ENCODE measurements at places on chromosomes 2 and 18.
A peak's percentile ranks its signal among the peaks of the same experiment; 100 is the strongest.

- DNase-seq, result no peak
Observed at GRCh38 chr2:11558214-11558886, 24.5 kb downstream of the GREB1 start.

- DNase-seq, result no peak
Observed at GRCh38 chr2:7146151-7146550, 228.9 kb downstream of the RNF144A start.

- peak; percentile 27 for DNase-seq
Observed at GRCh38 chr2:148969659-148970061, 68.8 kb upstream of the LYPD6B start.

- DNase-seq, result no peak
Observed at GRCh38 chr2:151032741-151033191, 228.9 kb downstream of the RBM43 start.

- no peak for DNase-seq
Observed at GRCh38 chr2:45011121-45011520, 1.9 kb upstream of the SIX2 start.

- DNase-seq, result peak; percentile 49
Observed at GRCh38 chr2:14944562-14945346, 312.2 kb downstream of the LRATD1 start.

GRCh38 chr18:2089396-2089795, 481.9 kb downstream of the METTL4 start:
- no peak for DNase-seq

DNA sequence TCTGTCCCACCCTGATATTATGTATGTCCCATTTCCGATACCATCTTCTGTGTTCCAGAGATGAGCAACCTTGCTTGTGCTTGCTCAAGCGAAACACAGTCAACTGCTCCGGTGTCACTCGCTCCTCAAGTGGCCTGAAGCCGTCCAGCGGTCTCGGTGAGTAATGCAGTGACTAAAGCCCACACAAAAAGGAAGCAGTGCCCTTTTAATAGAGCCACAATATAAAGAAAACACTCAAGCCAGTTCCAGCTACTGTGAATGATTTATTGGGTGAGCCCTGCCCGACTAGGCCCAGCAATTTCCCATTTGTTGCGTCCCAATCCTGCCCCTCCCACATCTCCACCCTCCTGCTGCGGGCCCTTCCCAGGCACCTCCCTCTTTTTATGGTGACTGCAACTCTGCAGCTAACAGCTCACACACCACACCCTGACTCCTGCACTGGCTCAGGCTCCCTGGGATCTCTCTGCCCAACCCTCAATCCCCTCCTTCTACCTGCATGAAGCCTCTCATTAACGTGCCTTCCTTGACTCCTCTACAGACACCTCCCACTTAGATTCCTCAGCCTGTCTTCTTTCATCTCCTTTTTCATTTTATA, 44.2 kb upstream of the DSC1 start:
- DNase-seq, result no peak

GRCh38 chr2:84276590-84277255, 182.4 kb downstream of the SUCLG1 start:
- no peak for DNase-seq

DNA sequence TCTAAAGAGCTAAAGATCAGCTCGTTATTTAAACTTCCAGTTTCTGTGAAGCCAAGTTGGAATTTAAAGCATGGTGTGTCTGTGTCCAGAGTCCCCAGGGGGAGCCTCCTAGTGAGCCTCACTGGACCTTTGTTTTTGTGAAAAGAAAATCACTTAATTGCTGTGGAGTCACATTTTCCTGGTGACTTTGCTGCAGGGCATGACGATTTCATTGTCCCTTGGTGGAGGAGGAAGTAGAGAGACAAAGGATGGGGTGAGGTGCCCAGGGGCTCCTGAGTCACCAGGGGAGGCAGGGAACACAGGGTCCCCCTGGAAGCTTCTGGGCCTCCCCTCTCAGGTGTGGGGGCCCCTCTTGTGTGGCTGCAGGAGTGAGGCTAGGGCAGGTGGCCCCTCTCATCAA, 19.7 kb downstream of the ATP6V1C2 start:
- DNase-seq, result no peak

DNA sequence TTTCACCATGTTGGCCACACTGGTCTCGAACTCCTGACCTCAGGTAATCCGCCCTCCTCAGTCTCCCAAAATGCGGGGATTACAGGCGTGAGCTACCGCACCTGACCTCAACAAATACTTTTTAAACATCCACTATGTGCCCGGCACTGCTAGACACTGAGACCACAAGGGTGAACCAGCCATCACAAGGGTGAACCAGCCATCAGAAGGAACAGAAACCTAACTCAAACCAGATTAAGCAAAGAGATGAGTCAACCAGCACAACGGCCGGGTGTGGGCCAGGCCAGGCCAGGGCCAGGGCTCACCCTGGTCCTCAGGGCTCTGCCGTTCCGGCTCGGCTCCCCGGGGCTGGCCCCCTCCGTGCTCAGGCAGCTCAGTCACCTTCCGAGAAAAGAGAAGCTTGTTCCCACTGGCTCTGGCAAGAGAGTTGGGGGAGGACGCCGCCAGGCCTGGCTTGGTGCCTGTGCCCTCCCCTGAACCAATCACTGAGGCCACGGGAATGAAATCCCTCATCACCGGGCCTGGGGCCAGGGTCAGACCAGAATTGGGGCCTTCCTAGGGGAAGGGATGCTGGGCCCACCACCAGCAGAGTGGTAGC, 4.4 kb downstream of the TEX44 start:
- no peak for DNase-seq

GRCh38 chr18:79245517-79246001, 150.2 kb upstream of the NFATC1 start:
- no peak for DNase-seq

GRCh38 chr2:189613077-189613636, 32.6 kb upstream of the SLC40A1 start:
- DNase-seq, result no peak

DNA sequence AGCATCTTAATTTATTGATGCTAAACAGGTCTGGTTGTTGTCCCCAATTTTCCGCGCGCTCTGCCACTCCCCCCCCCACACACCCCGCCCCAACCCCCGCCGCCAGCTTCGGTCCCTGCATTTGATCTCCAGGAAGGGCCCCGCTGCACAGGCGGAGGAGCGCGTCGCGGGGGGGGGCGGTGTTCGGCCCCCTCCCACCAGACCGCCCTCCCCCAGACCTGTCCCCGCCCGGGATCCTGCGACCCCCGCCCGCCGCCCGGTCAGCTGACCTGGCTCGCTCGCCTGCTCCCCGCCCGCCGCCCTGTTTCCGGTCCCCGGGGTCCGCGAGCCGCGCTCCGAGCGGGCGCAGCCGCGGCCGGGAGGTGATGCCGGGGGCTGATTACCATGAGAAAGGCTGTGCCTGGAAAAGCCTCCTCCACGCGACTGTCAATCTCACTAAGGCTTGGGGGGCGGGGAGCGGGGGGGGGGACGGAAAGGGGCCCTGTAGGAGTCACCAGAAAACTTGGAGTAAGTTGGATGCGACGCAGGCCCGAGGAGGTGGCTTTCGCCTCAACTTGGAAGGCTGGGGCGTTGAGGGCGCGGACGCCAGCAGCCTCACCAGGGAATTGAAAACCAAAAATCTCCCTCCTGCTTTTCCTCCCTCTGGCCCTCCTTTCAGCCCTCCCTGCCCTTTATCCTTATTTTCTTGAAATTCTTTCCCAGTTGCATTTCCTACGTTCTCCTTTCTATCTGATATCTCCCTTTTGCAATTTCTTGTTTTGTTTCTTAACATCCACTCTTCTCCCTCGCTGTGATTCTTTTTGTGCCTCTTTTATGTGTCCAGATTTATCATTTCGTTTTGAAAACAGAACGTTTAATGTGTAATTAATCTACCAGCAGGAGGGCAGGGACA, 4.4 kb upstream of the ZEB2 start:
- peak; percentile 76 for DNase-seq

DNA sequence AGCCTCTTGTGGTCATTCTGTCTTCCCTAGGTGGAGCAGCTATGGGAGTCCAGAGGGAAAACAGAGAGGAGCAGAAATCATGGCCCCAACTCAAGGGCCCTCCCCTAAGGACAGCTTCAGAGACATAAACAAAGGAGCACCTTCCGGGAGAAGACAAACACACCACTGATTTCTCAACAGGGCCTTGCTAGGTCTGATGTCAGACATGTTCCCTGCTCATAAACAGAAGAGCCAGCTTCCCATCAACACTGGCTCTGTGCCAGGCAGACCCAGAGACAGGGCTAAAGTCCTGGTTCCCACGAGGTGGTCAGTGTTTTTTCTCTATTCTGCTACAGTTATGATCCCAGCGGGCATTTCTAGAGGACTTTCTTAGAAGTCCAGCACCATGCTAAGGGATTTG, 19.3 kb downstream of the CXCR2 start:
- DNase-seq, result no peak

DNA sequence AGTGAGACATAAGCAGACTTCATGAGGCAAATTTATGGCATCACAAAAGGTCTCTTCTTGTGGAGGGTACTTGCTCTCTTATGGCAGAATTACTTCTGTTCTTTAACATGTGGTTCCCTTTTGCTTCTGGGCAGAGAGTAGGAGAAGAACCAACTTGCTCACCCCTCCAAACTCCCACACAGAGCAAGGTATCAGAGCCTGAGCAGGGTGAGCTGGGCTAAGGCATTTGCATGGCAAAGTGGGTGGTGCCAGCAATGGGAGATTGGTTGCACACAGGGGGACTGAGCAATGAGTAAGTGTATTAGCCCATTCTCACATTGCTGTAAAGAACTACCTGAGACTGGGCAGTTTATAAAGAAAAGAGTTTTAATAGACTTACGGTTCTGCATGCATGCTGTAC, 64.2 kb upstream of the ITGB6 start:
- no peak for DNase-seq

GRCh38 chr18:48990481-48991318, 39.9 kb upstream of the SMAD7 start:
- DNase-seq, result no peak

DNA sequence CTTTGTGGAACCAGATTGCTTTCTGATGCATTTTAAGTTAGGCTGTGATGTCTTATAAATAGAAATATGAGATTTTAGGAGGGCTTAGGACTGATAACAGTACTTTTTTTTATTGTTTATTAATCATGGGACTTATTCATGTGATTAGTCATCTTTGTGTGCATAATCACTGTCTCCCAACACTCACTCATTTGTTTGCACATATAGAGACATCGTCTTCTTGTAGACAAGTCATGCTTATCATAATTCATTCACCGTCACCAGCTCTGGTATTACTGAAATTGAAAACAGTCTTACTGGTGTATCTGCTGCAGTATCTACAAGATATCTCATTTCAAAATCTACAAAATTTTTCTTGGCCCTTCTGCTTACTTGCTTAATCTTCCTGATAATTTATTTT, 45.8 kb downstream of the WDR7 start:
- DNase-seq, result no peak

- no peak for DNase-seq
Observed at GRCh38 chr2:130286983-130287655, 55.6 kb upstream of the IMP4 start.

- no peak for DNase-seq
Observed at GRCh38 chr18:11866329-11866728, 15.1 kb downstream of the CHMP1B start.

- DNase-seq, result no peak
Observed at GRCh38 chr2:184004289-184004947, 593.9 kb upstream of the ZNF804A start.

- DNase-seq, result no peak
Observed at GRCh38 chr2:190173392-190173791, 110.9 kb upstream of the MSTN start.

GRCh38 chr2:98685930-98686887, 44.7 kb downstream of the MGAT4A start:
- DNase-seq, result no peak

DNA sequence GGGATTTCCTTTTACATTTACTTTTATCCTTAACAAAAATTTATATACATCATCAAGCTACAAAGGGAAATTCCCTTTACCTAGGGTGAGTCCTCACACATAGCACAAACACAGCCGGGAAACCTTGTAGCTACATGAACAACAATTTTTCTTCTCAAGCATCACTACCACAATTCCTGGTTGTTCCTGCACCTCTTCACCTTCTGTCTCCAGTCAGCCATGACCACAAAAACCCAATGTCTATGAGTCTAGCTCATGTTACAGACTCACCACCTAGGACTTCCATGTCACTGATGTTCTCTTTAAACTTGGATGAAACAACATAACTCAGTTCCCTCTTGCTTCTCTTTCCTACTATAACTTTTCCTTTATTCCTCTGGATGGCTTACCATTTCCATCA, 460.4 kb downstream of the MBD2 start:
- DNase-seq, result no peak

- DNase-seq, result no peak
Observed at GRCh38 chr2:118375907-118376485, 287.7 kb downstream of the INSIG2 start.

DNA sequence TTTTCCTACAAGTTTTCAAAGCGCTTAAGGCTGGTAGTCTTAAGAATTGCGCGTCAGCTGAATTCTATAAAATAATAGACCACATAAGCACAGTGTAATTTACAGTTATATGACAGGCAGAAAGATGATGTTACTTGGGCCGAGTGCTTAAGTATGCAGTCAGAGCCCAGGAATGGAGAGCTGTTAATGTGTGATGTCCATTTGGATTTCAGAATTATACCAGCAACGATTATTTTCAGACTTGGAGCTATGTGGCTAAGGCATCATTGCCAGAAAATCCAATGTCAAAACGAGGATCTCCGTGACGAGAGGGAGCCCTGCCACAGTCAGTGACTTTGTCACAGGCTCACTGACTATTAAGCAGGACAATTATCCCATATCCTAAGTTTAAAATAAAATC, 3.4 kb downstream of the KLF7 start:
- no peak for DNase-seq

GRCh38 chr2:218605432-218605831, 2.3 kb upstream of the PLCD4 start:
- no peak for DNase-seq

DNA sequence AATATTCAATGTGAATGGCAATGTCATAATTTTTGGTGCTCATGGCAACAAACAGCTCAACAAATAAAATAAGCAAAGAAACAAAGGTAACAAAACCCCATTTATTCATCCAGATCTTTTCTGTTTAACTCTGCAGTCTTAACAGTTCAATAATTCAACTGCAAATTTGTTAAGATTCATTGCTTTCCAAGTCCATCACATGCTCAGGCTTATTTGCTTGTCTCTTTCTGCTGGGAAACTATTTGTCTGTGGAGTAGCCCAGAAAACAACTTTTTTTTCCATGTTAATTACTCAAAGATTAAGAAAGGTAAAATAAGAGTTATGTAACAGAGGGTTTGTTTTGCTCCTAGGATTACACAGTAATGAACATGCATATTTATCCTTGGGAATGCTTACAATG, 92.6 kb upstream of the PNPT1 start:
- DNase-seq, result no peak

- DNase-seq, result no peak
Observed at GRCh38 chr2:3475771-3476170, 43.6 kb downstream of the ADI1 start.

Measured in glutamatergic neuron (in vitro differentiated cells).